ENCODE measurements at places on chromosomes 5 and 9.

GRCh38 chr9:84916769-84917168 lies 247.2 kb downstream of the NTRK2 start:
- DNase-seq, result no peak

DNA sequence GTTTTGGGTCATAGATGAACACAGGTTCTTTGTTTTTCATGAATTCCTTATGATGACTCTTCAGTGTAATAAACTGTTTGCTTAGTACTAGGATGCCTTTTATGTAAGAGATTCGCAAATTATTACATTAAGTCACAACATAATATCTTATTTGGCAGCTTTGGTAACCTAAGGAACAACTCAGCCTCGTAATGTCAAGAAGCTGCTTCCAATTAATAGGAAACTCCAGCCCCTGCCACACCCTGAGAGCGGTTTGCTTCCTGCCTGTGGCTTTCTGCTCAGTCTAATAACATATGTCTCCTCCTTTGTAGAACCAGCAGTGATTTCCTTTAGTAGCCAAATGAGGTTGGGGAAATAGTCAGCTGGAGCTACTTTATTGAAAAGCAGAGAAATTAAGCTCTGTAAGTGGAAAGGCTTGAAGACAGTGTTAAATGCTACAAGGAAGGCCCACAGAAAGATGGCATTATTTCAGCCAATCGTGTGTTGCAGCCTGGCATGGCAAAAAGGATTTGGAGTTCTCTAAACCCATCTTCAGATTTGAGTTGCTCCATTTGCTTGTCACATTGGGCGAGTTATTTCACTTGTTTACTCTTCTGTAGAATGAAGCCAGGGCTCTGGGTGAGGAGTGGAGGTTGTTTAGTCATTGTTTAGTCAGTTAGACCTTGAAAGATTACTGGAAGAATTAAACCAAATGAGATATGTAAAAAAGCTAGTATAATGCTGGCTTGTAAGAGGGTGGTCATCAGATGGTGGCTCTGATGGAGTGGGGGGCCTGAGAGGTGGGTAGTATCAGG lies 54.1 kb downstream of the MTAP start:
- DNase-seq, result peak; percentile 56

- DNase-seq, result no peak
Measured at GRCh38 chr5:42595597-42595996, 161.0 kb upstream of the CCDC152 start.

DNA sequence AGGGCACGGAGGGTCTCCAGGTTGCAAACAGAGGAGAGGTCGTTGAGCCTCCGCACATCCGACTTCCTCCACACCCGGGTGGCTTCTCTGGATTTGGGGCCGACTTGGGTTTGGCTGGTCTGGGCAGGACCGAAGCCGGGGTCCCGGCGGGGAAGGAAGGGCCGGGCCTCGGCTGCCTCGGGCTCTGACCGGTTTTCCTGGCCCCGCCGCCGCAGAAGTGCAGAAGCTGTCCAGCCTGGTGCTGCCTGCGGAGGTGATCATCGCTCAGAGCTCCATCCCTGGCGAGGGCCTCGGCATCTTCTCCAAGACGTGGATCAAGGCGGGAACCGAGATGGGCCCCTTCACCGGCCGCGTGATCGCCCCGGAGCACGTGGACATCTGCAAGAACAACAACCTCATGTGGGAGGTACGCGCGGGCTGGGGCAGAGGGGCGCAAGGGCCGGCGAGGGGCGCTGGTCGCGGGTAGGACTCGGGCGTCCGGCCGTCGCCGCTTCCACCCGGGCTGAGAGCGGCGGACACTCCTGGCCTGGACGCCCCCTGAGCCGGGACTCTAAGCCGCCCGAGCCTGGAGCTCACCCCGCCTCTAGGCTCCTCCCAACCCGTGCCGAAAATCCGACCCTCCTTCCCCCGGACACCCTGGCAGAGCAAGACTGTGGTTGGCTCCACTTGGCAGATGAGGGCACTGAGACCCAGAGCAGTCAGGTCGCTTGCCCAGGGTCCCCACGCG lies 2.2 kb downstream of the PRDM12 start:
- DNase-seq, result no peak

DNA sequence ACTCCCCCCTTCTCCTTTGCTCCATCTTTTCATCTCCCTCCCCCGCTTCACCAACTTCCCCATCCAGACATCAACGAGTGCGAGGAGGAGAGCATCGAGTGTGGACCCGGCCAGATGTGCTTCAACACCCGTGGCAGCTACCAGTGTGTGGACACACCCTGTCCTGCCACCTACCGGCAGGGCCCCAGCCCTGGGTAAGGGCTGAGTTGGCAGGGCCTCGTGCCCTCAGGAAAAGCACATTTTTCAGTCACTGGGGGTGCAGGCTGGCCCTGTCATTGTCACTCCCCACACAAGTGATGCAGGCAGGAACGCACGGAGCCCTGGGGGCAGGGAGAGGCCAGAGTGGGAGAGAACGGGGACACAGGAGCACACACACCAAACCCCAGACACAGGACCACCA lies 12.4 kb upstream of the ASS1 start:
- no peak for DNase-seq

All from cardiac fibroblast (primary cell).